Mesothelial cell of epicardium (in vitro differentiated cells): ENCODE measurements at places on chromosomes 7 and 10. TPM values are rescaled to one million over a fixed set of nuclear protein-coding genes. Genes with fewer than 3 reads are reported as not detected.

- no peak for DNase-seq
These were observed 3.1 kb downstream of the HPS6 start for GRCh38 chr10:102068216-102068615.

DNA sequence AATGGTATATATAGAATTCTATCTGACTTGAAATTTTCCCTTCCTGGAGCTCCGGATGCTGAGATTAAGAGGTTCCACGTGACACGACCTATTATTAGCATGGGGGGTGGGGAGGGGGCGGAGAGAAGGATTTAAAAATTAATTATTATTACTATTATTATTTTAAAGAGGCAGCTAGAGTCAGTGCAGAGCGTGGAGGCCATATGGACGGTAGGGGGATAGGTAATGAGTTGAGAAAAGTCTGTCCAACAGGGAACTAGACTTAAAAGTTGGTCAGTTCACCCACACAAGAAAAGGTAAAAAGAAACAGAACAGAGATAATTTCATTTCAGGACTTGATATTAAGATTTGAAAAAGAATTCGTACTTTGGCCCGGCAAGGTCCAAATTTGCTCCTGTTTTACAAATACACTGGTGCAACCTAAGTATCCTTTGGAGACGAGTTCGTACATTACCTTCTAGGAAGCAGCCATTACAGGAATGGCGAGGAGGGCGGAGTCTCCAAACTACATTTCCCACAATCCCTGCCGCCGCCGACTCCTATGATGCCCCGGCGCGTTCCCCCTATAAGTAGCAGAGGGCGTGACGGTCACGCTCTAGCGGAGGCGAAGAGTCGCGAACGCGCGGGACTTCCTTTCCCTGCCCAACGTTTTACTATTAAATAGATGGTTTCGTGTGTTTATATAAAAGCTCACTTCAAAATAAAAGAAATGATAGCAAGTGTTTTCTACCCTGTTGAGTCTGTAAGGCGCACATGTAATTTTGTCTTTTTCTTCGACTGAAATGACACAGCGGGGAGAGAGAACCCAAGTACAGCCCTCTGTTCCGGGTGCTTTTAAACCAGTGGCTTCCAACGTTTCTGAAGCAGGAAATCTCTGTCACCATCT, at the start of gene SMIM30:
Gene SMIM30 (minus strand): TSS at position 481 of the 886 bp plus-strand sequence. CDS start 976 bp downstream, outside the sequence.
- DNase-seq = peak; percentile 81

GRCh38 chr10:47339759-47340607, 8.2 kb upstream of the RBP3 start:
- no peak for DNase-seq

GRCh38 chr10:90914992-90915765, 5.7 kb downstream of the ANKRD1 start:
- no peak for DNase-seq

DNA sequence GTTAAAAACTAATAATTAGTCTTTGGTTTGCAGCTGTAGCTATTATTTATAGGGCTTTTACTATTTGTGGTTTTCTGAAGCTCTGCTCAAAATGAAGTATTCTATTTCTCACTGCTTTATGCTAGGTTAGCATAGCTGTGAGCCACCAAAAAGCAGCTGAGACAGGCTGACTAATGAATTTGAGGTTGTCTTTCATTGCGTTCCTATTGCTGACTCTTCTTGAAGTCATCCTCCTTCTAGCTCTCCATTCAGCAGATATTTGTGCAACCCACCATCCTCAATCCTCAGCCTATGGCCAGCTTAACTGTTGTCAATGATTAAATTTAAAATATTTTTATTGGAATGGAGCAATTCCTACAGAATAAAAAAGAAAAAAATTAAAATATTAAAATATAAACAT, 2.1 kb upstream of the RALA start:
- no peak for DNase-seq

DNA sequence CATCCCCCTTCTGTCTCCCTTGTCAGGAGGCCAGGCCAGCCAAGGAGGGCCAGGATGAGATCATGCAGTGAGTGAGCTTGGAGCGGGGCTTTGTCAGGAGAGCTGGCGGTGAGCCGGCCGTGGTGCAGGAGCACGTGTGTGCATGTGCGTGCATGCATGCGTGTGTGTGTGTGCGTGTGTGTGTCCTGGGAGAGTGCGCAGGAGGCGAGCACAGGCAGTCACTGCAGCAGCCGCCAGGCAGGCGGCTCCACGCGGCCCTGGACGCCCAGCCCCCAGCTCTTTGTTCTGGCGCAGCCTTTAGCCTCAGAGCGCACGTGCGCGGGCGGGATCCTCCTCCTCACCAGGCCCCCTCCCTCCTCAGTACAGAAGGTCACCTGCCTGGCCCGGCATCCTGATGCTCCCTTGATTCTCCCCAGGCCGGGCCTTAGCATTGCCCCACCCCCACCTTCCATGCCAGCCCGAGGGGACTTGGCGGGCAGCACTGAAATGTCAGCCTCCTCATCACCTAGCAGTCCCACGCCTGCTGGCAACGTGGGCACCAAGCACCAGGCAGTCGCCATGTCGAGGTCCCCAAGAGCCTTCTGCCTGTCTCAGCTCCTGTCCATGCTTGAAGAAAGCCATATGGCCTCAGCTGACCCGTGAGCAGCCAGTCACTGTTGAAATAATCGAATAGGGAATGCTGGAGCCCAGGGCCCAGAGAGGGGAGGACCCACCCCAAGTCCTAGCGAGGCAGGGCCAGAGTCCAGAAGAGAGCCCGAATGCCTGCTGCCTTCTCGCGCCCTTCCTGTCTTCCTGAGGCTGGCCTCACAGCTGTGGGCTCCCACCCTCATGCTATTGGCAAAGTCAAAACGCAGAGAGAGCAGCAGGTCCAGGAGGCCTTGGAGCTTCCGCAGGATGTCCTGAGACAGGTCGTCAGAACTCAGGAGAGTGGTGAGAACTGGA, 125.9 kb upstream of the PPIF start:
- DNase-seq = no peak

DNA sequence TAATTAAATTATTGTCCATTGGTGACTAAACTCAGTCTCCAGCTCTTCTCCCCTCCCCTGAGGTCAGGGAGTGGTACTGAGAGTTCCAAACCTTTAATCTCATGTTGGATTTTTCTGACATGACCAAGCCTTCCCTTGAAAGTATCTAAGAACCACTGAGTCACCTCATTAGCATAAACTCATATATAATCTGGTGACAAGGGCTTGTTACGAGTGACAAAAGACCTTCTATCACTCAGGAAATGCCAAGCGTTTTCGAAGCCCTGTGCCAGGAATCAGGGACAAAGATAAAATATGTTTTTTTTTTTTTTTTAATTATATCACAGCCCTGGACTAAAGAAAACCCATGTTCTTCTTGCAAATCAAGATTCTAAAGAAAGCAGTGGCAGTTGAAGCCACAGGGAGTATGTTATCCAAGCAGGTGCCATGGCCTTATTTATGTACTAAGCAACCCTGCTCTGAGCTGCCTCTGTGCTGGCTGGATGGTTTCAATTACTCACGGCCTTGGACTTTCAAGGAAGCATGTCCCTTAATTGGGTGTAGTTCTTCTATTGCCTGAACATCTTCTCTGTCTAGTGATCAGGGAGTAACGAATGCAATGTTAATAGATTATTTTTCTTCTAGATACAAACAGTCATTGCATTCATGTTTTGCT, 169.0 kb upstream of the PRKCQ start:
- no peak for DNase-seq

DNA sequence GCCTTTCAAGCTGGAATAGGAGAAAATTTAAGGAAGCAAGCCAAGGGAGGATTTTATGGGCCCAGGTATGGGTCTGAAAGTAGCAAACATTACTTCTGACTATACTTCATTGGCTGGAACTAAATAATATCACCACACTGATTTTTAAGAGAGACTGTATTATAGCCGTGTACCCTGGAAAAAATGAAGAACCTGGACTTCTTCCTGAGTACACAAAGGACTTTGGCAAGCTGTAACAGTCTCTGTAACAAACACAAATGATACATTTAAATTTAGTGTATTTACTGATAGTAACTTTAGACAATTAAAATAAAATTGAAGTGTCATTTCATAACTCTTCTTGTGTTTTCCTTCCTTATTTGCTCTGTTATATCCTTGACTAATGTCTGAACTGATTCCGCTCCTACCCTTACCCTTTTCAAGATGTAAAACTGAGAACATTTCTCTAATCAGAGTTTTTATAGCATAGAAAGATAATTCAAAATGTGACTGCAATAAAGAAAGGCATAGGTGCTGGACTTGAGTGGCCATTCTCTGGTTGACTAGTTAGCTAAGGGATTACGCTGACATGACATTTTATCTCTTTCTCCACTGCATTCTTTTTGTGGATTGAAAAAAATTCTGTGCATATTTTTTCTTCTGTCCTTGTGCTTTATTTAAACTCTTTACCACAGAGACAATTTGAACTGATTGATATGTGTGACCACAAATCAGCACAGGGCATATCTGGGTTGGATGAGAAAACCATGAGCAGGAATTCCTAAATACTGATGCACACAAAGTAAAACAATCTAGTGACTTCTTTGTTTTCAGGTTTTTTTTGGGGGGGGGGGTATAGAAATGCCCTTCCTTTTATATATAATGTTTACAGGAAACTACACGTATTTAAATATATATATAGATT, 349.7 kb downstream of the MDFIC start:
- no peak for DNase-seq

DNA sequence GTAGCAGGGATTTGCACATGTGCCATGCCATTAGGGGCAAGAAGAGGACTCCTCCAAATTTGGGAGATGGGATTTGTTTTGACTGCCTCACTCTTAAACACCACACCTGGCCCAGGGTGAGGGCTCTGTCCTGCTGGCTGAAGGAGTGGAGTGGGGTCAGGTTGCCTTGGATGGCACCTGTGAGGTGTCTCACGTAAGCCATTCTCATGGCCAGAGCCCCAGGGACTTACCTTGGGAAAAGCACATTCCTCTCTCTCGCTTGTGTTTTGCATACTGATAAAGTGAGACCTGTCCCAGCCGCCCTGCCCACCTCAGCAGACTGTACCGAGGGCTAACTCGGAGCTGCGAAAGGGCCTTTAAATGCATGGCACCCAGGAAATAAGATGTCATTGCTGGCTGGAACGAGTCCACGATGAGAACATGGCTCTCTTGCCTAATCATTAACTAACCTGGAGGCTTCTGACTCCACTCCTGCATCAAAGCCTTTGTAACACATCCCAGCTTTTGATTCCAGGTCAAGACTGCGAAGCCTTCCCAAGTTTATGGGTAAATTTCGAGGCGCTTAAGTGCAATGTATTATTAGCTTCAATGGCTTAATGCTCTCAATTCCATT, 184.0 kb upstream of the RNF32 start:
- DNase-seq = no peak

- DNase-seq = no peak
These were observed 1.3 kb downstream of the LSMEM1 start for GRCh38 chr7:112481833-112482670.

GRCh38 chr7:79749856-79750255, 296.4 kb upstream of the MAGI2 start:
- no peak for DNase-seq

DNA sequence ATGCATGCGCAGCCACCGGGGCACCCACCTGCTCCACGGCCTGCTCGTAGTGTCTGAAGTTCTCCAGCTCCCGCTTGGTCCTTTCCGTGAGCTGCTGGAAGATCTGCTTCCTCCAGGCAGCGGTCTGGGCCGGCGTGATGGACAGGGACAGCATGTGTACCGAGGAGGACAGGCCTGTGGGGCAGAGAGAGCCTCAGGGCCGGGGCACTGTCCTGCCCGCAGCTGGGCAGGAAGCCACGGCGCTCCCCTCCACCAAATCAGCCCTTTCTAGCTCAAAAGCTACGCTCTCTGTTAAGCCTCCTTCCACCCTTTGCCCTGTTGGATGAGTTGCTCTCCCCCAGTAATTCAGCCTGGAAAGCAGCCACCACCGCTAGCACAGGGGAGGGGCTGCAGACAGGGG, 19.2 kb downstream of the TECPR1 start:
- DNase-seq = no peak

DNA sequence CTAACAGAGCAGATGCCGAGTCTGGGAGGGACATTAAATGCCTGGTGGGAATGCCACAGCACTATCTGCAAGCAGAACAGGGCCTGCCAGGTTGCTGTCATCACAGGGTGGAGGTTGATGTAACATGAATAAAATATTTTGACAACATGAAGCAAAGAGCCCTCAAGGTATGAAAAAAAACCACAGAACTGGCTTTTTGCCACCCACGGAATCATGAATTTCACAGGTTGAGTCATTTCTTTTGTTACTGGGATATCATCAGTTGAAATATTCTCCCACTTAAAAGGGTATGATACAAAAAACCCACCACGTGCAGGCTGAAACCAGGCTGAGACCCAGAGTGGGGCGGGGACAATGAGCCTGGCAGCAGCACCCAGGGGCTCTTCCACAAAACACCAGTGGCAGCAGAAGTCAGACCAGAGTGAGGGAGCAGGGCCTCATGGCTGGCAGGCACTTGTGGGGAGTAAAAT, 220.1 kb downstream of the TNS3 start:
- DNase-seq = no peak

GRCh38 chr10:79093658-79094411, 25.1 kb downstream of the ZMIZ1 start:
- DNase-seq = no peak

GRCh38 chr10:43252166-43252782, 14.6 kb downstream of the RASGEF1A start:
- DNase-seq = no peak

DNA sequence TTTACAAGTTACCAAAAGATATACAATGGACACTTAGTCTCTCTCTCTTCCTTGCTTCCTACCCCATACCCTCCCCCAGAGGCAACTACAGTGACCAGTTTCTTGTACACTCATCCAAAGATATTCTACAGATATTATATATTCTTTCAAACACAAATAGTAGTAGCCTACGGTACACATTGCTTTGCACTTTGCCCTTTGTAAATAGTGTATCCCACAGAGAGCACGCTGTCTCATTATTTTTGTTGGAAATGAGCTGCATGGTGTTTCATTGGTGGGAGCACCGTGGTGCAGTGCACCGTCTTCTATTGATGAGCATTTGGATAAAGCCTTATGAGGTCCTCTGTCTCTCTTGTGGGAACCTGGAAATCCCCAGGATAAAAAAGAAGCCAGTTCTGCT, 24.2 kb downstream of the STRA8 start:
- no peak for DNase-seq

GRCh38 chr7:80725181-80725611, 86.8 kb downstream of the CD36 start:
- no peak for DNase-seq

- no peak for DNase-seq
These were observed 75.3 kb upstream of the NKX6-2 start for GRCh38 chr10:132861116-132861691.

- DNase-seq = no peak
These were observed 5.9 kb downstream of the TTYH3 start for GRCh38 chr7:2637505-2638223.

Gene CDK14
- total RNA-seq = 64.6 to 70.4 TPM (median 68.5 TPM) in 3 replicates

Gene ZNF487
- 2.7 to 3.4 TPM (median 2.8 TPM) in 3 replicates for total RNA-seq

Gene TMEM72
- total RNA-seq = 0.67 to 0.71 TPM (median 0.68 TPM) in 3 replicates

Gene SYT15B
- total RNA-seq = 0.73 to 1.3 TPM (median 0.81 TPM) in 3 replicates

Gene ARPC1B
- total RNA-seq = 30.0 to 35.3 TPM (median 32.5 TPM) in 3 replicates

Gene HHEX
- total RNA-seq = 0.13 to 0.31 TPM in 2 of 3 replicates, not detected in the other

Gene RARRES2
- total RNA-seq = 24.9 to 26.4 TPM (median 26.2 TPM) in 3 replicates

Gene CHCHD1
- 21.0 to 23.5 TPM (median 23.1 TPM) in 3 replicates for total RNA-seq
